ENCODE measurements at places on chromosomes 16 and 17.

DNA sequence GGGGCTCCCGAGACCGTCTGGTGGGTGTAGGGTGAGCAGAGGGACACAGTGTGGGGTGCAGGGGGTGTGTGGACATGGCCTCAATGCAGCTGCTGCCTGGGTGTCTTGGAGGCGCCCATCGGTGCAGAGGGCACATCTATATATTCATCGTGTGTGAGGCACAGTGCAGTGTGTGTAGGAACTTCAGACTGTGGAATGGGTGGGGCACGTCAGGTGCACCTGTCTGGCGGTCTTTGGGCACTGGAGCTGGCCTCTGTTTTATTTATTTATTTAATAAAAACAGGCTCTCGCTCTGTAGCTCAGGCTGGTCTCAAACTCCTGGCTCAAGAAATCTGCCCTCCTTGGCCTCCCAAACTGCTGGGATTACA is 16.8 kb downstream of the LASP1 start:
- DNase-seq = no peak

- DNase-seq = no peak
Measured at GRCh38 chr16:26594666-26595065, 472.1 kb upstream of the C16orf82 start.

GRCh38 chr16:69397821-69398521 is 12.2 kb upstream of the TERF2 start:
- peak; percentile 58 for DNase-seq

DNA sequence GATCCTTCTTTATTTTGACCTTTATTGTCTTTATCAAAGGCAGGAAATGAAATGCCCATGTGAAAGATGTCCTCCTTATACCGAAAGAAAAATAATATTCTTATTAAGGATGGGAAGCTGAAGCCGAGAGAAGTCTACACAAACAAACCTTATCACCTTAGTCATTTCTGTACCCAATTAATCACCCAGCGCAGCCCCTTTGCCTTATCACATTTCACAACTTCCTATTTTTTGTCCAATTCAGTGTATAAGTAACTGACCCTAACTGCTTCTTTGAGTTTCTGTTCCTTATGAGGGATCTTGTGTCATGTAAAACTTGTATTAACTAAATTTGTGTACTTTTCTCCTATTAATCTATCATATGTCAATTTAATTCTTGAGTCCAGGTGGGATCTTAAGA is 16.4 kb upstream of the CCL23 start:
- peak; percentile 87 for DNase-seq

- no peak for DNase-seq
Measured at GRCh38 chr16:13793841-13794409, 126.0 kb upstream of the ERCC4 start.

- peak; percentile 35 for DNase-seq
Measured at GRCh38 chr16:75624921-75625334, 1.8 kb upstream of the ADAT1 start.

GRCh38 chr17:45307290-45308015 is 9.4 kb downstream of the MAP3K14 start:
- peak; percentile 55 for DNase-seq

GRCh38 chr17:6456914-6457687 is 12.8 kb downstream of the PIMREG start:
- no peak for DNase-seq

GRCh38 chr16:83727018-83727417 is 80.8 kb upstream of the HSBP1 start:
- DNase-seq = peak; percentile 77

DNA sequence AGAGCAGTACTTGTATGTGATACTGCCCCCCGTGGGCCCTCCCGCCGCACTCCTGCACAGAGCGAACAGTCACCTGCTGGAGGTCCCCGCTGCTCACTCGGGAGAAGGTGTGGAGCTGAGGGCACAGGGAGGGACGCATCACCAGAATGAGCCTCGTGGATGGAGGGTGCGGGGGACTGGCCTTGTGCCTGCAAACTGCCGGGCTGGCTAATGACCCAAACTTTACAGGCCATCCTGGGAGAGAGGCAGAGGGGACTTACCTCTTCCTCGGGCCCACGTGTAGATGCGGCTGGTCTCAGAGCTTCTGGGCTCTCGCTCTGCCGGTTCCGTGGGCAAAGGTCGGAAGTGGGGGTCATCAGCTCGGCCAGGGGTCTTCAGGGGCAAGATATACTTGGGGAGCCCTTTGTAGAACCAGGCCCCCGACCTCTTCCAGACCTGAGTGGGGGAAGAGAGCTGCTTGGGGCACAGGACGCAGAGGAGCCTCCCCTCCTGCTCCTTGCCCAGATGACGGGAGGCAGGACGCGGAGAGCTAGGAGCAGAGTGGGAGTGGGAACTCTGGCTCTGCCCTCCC is 65.5 kb upstream of the DOC2B start:
- DNase-seq = no peak

GRCh38 chr16:71811261-71811803 is 2.7 kb upstream of the AP1G1 start:
- DNase-seq = peak; percentile 50

- no peak for DNase-seq
Measured at GRCh38 chr16:71933913-71934695, 38.8 kb downstream of the IST1 start.

- no peak for DNase-seq
Measured at GRCh38 chr16:14354561-14355351, 275.3 kb downstream of the PARN start.

- DNase-seq = no peak
Measured at GRCh38 chr17:69412251-69412671, 2.2 kb upstream of the MAP2K6 start.

- DNase-seq = peak; percentile 56
Measured at GRCh38 chr17:55601874-55602364, 90.7 kb upstream of the SMIM36 start.

GRCh38 chr17:73422121-73422520 is 110.3 kb upstream of the CDC42EP4 start:
- no peak for DNase-seq

DNA sequence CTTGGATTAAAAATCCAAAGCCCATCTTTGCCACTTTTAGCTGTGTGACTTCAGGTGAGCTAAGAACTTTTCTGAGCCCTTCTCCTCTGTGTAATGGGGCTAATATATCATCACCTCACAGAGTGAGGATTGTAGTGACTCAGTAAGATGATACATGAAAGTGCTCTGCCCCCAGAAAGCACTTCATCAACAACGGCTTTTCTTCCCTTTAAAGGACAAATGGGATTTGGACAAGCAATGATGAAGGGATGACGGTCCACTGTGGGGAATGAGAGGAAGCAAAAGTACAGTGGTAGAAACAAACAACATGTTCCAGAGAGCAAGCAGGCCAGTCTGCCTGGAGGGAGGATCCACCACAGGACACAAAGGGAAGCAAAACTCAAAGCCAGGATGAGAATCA is 14.3 kb upstream of the TMED6 start:
- DNase-seq = no peak

GRCh38 chr17:39659279-39660010 is 5.7 kb upstream of the TCAP start:
- no peak for DNase-seq

GRCh38 chr17:79331492-79331891 is 256.9 kb downstream of the ENGASE start:
- no peak for DNase-seq

- DNase-seq = no peak
Measured at GRCh38 chr16:25637236-25637635, 54.5 kb upstream of the HS3ST4 start.

DNA sequence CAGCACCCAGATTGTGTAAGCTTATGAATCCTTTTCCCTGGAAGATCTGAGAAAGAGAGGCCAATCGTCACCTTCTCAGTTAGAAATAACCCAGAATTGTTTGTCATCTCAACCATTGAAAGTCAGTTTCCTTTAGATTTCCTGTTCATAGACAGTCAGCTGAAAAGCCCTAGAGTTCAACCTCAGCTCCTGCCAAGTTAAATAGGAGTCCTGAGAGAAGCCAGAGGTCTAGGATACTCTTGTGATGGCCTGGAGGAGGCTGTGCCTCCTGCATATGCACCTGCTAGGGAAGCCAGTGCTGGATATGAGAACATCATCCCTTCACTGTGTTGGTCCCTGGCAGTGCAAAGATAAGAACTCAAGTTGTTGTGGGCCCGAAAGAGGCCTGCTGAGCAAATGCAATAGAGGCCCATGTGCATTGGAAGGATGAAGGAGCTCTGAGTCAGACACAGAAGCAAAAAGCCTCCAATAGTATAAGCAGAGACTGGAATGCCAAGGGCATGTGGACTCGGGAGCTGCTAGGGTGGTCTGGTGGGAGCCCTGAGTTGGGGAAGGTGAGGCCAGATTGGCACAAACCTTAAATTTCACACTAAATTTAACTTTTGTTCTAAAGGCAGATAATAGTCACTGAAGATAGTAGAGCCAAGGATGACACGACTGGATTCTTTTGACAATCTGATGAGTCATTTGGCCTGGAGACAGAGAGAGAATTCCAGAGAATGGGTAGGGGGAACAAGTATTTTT is 520.9 kb upstream of the CDH5 start:
- no peak for DNase-seq

DNA sequence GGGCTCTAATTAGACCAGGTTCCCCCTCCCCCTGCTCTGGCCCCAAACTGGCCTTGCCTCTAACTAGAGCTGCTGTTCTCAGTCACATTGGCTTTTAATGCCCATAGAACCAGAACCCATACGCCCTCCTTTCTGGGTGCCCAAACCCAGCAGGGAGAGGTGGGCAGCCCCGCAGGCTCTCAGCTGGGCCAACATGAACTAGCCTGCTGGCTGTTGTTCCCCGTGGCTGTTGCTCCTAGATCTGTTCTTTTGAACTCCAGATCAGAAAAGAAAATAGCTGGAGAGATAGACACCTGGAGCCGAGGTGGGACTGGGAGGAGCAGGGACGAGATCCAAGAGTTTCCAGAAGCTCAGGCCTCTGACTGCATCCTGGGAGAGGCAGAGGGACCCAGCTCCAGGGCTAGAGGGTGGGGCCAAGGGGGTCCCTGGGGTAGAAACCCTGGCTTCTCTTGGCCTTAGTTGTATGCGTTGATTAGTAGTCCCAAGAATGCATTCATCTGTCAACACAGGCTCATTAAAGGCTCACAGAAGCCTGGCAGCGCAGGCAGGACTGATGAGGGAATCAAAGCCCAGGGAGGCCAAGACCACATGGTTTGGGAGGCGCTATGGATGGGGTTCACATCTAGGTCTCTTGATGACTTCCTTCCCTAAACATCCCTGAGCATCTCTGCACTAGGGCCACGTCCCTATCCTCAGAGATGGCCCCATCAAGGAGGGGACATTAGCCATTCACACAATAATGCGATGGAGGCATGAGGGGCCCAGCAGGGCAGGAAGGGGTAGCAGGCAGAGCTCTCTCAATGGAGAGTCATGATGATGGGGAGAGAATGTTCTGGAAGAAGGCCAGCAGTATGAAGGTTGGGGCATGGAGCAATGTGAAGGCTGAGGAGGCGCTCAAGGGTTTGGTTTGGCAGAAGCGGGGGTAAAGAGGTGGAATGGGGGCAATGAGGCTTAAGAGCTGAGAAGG is 1.3 kb upstream of the CPSF4L start:
- no peak for DNase-seq

DNA sequence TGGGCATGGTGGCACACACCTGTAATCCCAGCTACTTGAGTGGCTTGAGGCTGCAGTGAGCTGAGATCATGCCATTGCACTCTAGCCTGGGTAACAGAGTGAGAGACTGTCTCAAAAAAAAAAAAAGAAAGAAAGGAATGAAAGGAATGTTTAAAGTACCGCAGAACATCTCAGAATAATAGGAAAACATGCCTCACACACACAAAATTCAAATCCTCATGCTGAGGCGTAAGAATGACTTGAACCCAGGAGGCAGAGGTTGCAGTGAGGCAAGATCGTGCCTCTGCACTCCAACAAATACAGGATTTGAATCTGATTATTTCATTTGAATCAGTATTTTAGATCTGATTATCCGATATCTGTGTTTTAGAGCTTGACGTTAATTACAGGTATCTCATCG is 21.3 kb upstream of the GAA start:
- no peak for DNase-seq

- no peak for DNase-seq
Measured at GRCh38 chr16:4147236-4147635, 31.0 kb upstream of the ADCY9 start.

- DNase-seq = peak; percentile 34
Measured at GRCh38 chr17:19720631-19721426, 4.4 kb upstream of the SLC47A2 start.
